ENCODE measurements at places on chromosomes 7 and 10.

DNA sequence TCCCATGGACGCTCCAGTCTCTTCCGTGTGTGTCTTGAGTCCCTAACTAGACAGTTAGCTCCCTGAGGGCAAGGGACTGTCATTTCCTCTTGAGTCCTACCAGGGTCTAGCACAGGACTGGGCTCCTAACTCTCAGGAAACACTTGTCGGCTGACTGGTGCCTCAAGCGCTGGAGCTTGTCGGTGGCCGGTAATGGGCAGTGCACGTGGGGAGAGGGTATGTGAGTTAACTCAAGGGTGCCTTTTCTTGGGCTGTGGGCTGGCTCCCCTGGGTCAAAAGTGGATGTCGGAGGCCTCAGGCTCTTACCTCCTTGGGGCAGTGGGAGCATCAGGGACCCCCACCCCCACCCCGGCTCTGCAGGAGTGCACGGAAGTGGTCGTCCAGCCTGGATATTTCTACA is 32.9 kb downstream of the ZNF775 start:
- DNase-seq: no peak

- DNase-seq: no peak
Observed at GRCh38 chr7:102326157-102326889, 29.9 kb downstream of the SPDYE6 start.

- DNase-seq: no peak
Observed at GRCh38 chr7:99027241-99027640, 116.7 kb downstream of the SMURF1 start.

- DNase-seq: no peak
Observed at GRCh38 chr7:3027005-3027845, 16.4 kb downstream of the CARD11 start.
